DND-41 (cell line): ENCODE measurements at places on chromosomes 3 and 15.

DNA sequence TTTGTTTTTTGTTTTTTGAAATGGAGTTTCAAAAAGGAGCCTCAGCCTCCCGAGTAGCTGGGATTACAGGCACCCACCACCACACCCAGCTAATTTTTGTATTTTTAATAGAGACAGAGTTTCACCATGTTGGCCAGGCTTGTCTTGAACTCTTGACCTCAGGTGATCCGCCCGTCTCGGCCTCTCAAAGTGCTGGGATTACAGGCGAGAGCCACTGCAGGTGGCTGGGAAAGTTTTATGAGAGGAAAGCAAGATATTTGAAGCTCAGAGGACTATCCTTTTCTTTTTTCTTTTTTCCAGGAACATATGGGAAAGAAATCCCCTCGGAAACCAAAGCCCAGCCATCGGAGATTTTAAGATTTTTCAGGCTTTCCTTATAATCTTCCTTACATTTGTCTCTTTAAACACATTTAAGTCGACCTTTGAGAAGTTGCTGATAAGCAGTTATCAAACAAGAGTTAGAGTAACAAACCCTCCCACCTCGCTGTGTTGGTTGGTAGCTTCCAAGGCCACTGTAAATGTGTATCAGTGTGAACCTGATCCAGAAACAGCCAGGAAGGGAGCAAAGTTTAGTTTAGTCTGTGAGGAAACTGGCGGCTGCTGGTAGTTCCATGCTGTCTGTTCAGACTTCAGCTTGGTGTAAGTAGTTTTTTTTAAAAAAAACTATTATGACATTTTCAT lies 34.5 kb upstream of the MAP3K13 start:
- DNase-seq: no peak

GRCh38 chr3:195236076-195236798 lies 34.7 kb downstream of the XXYLT1 start:
- DNase-seq: no peak

GRCh38 chr3:179613807-179614206 lies 9.2 kb downstream of the NDUFB5 start:
- DNase-seq: no peak

GRCh38 chr15:77295446-77295845 lies 124.5 kb downstream of the PEAK1 start:
- no peak for DNase-seq

DNA sequence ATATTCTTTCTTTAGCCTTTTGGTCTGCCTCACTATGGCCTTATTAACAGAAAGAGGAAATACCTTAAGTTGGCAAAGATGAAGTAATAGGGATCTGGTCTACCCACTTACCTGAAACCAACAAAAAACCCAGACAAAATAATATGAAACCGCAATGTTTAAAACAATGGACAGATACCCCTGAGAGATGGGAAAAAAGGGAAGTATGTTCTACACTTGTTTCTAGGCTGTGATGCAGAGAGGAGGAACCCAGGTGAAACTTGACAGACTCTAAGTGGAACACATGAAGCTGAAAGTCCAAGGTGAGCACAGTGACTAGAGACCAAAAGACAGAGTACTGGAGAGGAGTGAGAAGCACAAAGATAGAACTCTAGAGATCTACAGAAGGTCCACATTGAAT lies 78.4 kb downstream of the NR2E3 start:
- no peak for DNase-seq

GRCh38 chr15:61474796-61475195 lies 245.7 kb upstream of the RORA start:
- DNase-seq: no peak

- no peak for DNase-seq
Measured at GRCh38 chr3:193772422-193772763, 179.4 kb downstream of the OPA1 start.

DNA sequence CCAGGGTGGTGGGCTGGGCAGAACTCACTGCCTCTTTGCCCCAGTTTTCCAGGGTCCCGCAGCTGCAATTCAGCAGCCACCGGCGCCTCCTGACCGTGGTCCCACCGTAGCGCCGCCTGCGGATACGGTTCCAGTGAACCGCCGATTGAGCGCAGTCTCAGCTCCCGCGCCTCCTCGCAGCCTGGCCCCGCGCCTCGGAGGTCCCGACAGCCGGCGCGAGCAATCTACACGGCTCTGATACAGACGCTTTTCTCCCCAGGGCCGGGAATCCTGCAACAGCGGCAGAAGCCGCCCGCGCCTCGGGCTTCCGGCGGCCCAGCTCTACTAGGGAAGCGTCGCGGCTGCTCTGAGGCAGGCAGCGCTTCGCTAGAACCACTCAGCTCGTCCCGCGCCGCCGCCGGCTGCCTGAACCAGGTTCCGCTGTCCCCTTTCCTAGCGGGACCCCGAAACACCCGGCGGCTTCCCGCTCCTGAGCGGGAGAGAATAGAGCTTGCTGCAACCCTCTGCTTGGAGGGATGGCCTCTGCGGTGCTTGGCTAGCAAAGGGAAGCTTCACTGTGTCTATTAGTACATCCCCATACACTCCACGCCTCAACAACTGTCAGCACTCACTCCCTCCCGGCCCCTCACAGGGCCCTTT lies 3.1 kb downstream of the FOXL2NB start:
- DNase-seq: no peak

DNA sequence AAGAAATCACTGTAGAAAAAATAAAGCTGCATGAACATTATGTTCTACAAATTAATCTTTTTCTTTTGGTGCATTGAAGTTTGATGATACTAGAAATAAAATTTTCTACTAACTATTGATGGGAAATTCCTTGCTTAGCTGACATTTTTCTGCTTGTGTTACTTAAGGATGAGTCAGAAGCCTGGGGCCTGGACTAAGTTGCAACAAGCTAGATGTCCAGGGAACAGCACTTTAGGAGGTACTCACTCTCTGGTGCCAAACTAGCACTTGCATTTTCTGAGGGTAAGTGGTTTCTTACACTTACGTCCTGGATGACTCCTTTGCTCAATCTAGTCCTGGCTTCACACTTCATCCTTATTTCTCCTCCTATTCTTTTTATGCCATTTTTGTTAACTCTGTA lies 945.1 kb downstream of the IGSF11 start:
- DNase-seq: no peak

DNA sequence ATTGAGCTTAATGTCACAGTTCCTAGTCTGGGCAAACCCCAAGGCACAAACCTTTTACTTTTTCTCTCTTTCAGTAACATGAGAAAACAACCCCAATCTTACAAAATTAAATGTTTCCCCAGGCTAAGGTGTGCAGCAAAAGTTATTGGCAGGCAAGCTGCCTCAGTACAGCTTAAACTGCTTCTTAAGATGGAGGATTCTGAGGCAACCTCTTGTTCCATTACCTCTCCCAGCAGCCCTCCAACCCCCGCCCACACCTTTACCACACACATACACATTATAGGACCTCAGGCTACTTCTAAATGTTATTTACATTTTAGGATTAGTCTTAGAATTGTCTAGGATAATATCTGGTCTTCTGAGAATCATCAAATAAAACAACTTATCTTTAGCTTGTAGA lies 22.3 kb upstream of the CBLB start:
- no peak for DNase-seq
